ENCODE measurements at places on chromosomes 13 and 19.
A peak's percentile ranks its signal among the peaks of the same experiment; 100 is the strongest.

DNA sequence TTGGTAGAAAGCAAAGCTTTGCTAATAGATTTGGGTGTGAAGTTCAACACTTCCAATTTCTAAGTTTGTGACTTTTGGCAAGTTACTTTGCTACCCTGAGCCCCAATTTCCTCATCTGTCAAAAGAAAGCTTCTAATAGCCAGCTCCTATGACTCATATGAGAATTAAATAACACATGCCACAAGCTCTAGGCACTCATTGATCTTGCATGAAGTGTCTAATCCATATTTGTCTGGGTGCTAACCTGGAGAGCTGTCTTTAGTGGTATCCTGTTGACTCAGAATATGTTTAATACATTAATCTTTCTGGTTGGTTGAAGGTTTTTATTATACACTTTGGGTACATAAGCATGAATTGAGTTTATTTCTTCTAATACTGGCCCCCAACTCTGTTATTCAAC is 188.8 kb downstream of the POSTN start:
- DNase-seq: no peak

- DNase-seq: no peak
Measured at GRCh38 chr13:49441846-49442245, 2.0 kb downstream of the CAB39L start.

GRCh38 chr13:75505327-75505726 is 23.4 kb upstream of the TBC1D4 start:
- no peak for DNase-seq

DNA sequence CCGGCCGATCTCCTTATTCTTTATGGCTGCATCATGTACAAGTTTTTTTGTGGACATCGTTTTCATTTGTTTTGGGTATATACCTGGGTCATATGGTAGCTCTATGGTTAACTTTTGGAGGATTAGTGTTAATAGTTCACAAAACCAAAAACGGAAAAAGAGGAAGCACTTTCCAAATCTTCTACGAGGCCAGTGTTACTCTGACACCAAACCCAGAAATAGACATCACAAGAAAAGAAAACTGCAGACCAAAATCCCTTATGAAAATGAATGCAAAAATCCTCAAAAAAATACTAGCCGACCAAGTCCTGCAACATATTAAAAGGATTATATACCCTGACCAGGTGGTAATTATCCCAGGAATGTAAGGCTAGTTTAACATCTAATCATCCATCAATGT is 29.8 kb downstream of the ADGRE2 start:
- DNase-seq: no peak

DNA sequence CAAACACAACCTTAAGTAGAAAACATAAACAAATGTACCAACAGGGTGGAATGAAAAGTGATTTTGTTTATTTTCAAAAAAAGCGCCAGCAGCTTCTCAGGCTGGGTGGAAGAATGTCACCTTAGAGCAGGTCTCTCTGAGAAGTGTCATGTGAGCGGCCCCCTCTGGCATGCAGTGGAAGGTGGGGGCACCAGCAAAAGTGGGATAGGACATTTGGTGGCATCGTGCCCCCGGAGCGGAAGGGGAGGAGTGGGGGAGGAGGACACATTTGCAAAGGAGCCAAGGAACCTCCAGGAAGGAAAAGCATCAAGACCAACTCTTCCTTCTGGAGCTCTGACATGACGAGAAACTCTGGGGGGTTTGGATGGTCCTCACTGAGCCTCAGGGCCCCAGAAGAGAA is 635.3 kb downstream of the UQCRFS1 start:
- DNase-seq: peak; percentile 11

GRCh38 chr19:633786-634639 is 676 bp upstream of the POLRMT start:
- no peak for DNase-seq

GRCh38 chr19:912181-913079 is 589 bp downstream of the R3HDM4 start:
- no peak for DNase-seq

- no peak for DNase-seq
Measured at GRCh38 chr19:46610413-46610775, 9.3 kb downstream of the CALM3 start.

DNA sequence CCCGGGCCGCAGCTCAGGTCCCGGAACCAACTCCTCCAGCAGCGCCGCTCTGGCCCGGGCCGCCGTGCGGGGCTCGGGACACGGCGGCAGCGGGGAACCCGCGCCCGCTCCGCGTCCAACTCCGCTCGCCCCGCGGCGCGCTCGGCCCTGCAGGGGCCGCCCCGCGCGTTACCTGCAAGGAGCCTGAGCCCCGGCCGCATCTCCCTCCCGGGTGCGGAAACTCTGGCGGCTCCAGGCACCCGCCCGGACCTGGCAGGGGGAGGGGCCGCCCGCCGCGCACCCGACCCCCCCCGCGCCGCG is at the start of gene TMTC4:
TSS of gene TMTC4 (minus strand) at position 224 of the 300 bp plus-strand sequence. CDS start 4,433 bp downstream, outside the sequence.
- DNase-seq: peak; percentile 84
